Neural crest cell (in vitro differentiated cells): ENCODE measurements at places on chromosomes 1 and 21.

DNA sequence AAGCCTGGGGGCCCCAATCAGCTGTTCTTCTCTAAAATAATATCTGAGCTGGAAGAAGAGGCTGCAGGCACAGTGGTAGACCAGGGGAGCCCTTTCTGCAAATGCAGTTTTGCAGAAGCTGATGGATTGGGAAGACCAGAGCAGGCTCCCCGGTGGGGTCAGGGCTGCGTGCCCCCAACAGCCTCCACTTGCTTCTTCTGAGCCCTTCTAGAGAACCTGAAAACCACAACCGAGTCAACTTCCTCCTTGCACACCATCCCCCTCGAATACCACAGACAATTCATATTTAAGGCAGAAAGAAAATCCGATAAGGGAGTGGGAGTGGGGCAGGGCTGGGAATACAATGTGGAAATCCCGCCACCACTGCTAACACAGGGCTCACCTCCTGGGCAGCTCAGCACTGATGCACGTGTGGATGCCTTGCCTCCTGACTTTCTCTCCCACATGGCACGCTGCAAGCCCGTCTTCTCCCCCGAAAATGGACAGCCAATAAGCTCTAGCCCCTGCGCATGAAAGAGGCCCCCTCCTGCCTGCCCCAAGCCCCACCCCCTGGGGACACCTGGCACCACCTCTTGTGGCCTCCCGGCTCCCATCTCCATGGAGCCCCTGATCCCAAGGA is 25.4 kb upstream of the ALDH4A1 start:
- no peak for DNase-seq

GRCh38 chr1:32001863-32002262 is 11.8 kb upstream of the KHDRBS1 start:
- DNase-seq, result no peak

DNA sequence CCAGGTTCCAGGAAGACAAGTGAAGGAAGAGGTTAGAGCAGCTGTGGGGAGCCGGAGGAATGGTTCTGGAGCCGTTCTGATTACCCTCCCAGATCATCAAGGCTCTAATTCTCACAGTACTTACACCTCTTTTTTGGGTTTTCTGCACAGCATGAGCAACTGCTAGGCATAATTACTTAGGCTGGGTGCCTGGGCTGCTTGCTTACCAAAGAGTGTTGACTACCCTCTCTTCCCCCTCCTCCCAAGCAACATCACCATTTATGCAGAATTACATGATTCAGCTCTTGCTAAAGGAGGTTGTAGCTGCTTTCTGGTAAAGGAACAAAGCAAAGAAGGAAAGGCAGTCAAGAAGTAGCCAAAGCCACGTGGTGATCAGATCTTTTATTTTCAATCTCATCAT is 397.2 kb downstream of the KCNH1 start:
- no peak for DNase-seq

DNA sequence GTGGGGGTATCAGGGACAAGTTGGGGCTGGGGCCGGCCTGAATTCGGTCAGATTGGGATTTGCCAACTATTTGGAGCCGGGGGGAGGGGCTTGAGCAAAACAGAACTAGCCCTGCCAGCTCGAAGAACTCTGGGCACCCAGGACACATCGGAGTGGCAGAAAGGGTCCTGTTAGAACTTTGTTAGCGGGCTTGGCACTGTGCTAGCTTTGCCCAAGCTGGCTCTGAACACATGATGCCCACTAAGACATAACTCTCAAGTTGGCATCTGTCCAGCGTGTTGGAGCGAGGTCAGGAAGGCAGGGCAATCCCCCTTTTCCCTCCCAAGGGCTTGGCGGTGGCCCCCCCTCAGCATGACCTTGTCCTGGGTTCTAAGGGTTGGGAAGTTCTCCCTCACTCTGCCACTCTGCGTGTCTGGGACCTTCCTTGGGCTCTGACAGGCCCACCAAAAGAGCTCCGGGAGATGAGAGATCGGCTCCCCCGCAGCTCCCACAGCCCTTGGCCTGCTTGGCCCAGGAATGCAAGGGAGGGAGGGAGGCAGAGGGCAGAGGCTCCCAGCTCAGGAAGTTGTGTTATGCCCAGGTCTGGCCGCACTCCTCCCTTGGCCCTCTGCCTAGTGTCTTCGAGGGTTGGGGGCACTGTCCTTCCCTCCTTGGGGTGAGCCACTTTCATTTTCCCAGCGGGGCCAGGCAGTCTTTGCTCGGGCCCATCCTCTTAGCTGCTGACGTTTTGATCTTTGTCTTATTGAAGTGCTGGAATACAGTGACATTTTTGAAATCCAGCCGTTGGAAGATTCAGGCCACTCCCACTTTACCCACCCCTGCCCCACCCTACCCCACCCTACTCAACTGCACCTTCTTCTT is 1.2 kb downstream of the LMNA start:
- DNase-seq, result no peak

- DNase-seq, result no peak
Observed at GRCh38 chr1:209875515-209875914, 47.7 kb downstream of the UTP25 start.

DNA sequence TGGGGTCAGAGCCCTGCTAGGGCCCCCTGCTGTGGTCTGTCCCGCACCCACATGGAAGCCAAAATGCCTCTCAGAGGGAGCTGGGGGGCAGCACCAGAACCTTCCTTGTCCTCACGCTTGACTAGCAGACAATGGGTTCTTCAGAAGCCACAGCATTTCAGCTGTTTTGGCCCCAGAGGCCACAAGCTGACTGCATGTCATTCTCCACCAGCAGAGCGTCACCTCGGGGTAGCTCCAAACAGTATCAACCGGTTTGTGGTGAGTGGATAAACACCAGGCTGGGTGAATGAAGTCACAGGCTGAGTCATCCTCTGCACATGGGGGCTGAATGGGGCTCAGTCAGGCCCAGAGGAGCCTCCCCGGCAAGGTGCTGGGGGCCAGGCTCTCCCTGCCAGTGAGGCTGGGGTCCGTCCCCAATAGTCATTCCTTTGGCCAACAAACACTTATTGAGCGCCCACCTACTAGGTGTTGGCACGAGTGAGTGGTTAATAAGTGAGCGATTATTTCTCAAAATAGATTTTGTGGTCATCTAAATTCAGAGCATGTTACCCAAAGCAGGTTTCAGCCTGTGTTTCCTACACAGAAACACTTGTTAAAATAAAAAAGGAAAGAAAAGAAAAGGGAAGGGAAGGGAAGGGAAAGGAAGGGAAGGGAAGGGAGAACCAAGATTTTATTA is 9.1 kb downstream of the OLIG1 start:
- DNase-seq, result no peak
